Activated CD4-positive, alpha-beta T cell treated with anti-CD3 and anti-CD28 coated beads for 36 hours (primary cell): ENCODE measurements at places on chromosomes 7 and 10. TPM values are rescaled to one million over a fixed set of nuclear protein-coding genes. Genes with fewer than 3 reads are reported as not detected.

DNA sequence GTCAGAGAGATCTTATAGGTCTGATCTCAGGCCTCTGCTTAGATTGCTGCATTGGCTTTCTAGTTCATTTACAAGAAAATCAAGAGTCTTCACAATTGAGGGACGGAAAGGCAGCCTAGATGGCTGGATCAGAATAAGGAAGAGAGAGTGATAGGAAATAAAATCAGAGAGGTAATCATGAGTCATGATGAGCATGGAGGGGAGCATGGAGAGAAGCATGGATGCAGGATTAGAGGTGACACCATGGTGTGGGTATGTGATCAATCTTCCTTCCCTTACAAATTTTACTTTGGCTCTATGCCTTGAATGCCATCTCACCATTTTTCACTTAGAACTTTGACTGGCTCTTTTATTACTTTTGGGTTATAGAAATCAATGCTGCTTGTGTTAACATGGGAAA lies 1.4 kb downstream of the BCCIP start:
- no peak for DNase-seq

GRCh38 chr7:55533050-55533728 lies 39.1 kb downstream of the VOPP1 start:
- DNase-seq: peak; percentile 86

GRCh38 chr10:29033311-29033940 lies 255.4 kb upstream of the LYZL1 start:
- DNase-seq: no peak

GRCh38 chr10:102778781-102779180 lies 35.0 kb downstream of the WBP1L start:
- no peak for DNase-seq

GRCh38 chr7:158362001-158362400 lies 225.6 kb downstream of the PTPRN2 start:
- DNase-seq: no peak

DNA sequence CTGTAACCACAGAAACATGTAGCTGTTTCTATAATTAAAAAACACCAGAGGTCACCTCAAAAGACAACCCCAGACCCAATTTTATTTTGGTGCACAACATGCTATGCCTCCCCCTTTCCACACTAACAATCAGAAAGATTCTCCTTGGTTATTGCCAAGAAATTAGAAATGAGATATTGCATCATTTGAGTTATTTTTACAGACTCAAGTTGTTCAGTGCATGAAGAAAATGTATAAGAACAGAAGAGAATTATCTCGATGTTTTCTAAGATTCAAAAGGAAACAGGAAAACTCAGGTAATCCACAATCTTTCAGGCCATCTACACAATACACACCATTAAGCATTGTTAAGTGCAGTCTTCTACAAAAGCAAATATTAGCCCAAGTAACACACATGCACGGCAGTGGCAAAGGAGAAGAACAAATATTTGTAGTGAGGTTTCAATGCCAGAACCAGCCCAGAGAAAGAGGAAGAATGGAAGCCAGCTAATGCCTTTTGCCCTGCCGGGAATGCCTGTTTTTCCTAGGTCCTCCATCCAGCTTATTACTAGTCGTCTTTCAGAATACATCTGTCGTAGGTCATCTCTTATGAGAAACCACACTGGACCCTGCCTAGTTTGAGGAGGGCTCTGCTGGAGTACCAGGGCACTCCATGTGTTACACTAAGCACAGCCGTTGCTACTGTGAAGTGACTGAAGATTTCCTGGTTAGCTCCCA lies 67.6 kb upstream of the C1GALT1 start:
- DNase-seq: no peak

- no peak for DNase-seq
Measured at GRCh38 chr10:978826-979421, 9.3 kb upstream of the GTPBP4 start.

DNA sequence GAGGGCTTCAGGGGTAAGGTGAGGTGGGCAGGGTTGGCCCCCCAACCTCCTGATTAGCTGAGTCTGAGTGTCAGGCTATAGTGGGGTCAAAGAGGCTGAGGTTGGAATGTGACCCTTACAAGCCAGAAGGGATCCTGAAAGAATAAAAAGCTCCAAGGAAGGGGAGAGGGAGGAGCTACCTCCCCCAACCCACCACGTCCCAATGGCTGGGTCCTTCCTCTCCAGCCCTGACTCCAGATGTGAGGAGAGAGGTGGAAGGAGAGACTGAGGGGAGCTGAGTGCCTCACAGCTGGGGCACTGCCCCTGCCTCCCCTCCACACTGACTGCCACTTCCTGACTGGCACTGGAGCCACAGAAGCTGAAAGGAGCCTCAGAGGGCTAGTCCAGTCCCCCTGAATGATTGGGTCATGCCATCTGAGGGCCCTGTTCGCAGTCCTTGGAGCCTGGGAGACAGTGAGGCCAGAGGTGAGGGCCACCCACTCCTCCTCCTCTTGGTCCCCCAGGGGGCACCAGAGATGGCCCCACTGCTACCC lies 20.6 kb downstream of the IMPDH1 start:
- DNase-seq: no peak

DNA sequence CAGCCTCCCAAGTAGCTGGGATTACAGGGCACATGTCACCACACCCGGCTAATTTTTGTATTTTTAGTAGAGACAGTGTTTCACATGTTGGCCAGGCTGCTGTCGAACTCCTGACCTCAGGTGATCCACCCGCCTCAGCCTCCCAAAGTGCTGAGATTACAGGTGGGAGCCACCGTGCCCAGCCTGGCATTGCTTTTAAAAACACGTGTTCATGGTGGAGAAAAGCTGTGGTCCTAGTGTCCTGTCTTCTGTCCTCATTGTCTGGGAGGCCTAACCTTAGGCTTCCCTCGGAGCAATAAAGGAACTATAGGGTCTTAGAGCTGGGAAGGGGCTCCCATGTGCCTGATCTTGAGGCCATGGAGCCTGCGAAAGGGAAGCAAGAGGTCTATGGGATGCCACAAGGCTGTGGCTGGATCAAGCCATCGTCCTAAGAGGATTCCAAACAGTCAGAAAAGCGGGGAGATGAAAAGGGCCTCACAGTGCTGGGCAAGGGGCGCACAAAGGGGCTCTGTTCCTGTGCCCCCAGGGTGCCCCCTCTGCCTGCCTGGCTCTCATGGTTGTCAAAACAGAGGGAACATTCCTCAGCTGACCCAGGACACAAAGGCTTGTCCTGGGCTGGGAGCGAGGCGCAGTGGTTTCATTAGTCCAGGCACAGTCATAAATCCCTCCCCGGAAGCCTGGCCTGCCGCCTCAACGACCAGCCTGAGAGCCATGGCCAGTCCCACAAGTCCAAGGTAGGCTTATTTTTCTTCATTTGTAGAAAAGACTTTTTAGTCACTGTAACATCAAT lies 106.6 kb upstream of the TNS3 start:
- DNase-seq: no peak

- DNase-seq: no peak
Measured at GRCh38 chr7:142542105-142542504, 207.2 kb upstream of the PRSS1 start.

The CTAGE6 gene
- 1.5 TPM for total RNA-seq

The TSPAN12 gene
- total RNA-seq: not detected

The A1CF gene
- not detected for total RNA-seq

The CASD1 gene
- 11.2 TPM for total RNA-seq

The RBP4 gene
- total RNA-seq: not detected
